ENCODE measurements at places on chromosomes 2 and 18. TPM values are rescaled to one million over a fixed set of nuclear protein-coding genes. Genes with fewer than 3 reads are reported as not detected.

- H3K4me1 ChIP-seq, result no peaks in the 10 kb centered on the region
- H3K27ac ChIP-seq, result no peak overlapping the region
- peaks cover 21% of the 10 kb centered on the region for H3K36me3 ChIP-seq
- peak; percentile 57 for DNase-seq
- no peak overlapping the region for H3K4me3 ChIP-seq
- no peaks in the 10 kb centered on the region for H3K27me3 ChIP-seq
These were observed 209.3 kb downstream of the EIPR1 start for GRCh38 chr2:3168230-3168891.

GRCh38 chr2:12416600-12416999, 300.1 kb upstream of the TRIB2 start:
- peaks cover 23% of the 10 kb centered on the region for H3K4me1 ChIP-seq
- no peak overlapping the region for H3K4me3 ChIP-seq
- peak; percentile 81 for DNase-seq
- H3K27me3 ChIP-seq, result no peaks in the 10 kb centered on the region

GPR45 gene
- total RNA-seq, result not detected

ST6GAL2 gene
- total RNA-seq, result 0.06 TPM

- H3K36me3 ChIP-seq, result no peaks in the 10 kb centered on the region
- DNase-seq, result peak; percentile 92
- H3K4me1 ChIP-seq, result peaks cover 21% of the 10 kb centered on the region
- H3K27ac ChIP-seq, result peak within 1 kb of the TSS; percentile 85
- H3K4me3 ChIP-seq, result peak within 1 kb of the TSS; percentile 78
- H3K27me3 ChIP-seq, result no peaks in the 10 kb centered on the region
These were observed at the start of gene SH3YL1 for GRCh38 chr2:263774-264492. SH3YL1 (minus strand) TSS chr2:264032; CDS start chr2:263984, 48 bp downstream.

GRCh38 chr18:62716619-62717168, 1.4 kb downstream of the PHLPP1 start:
- H3K36me3 ChIP-seq, result no peaks in the 10 kb centered on the region
- H3K27me3 ChIP-seq, result peaks cover 9% of the 10 kb centered on the region
- H3K27ac ChIP-seq, result peak overlapping the region; percentile 32
- peaks cover 43% of the 10 kb centered on the region for H3K4me1 ChIP-seq

SERPINB12 gene
- total RNA-seq, result not detected

KCNIP3 gene
- total RNA-seq, result 4.9 TPM

ABCB11 gene
- not detected for total RNA-seq

- H3K4me1 ChIP-seq, result no peaks in the 10 kb centered on the region
- H3K27ac ChIP-seq, result no peak overlapping the region
- no peaks in the 10 kb centered on the region for H3K27me3 ChIP-seq
- no peak overlapping the region for H3K4me3 ChIP-seq
These were observed 181.6 kb downstream of the PARD3B start for GRCh38 chr2:204726831-204727230.

Data from spleen (tissue), 13 donors.